ENCODE measurements at places on chromosomes 5 and 9.
A peak's percentile ranks its signal among the peaks of the same experiment; 100 is the strongest.

DNA sequence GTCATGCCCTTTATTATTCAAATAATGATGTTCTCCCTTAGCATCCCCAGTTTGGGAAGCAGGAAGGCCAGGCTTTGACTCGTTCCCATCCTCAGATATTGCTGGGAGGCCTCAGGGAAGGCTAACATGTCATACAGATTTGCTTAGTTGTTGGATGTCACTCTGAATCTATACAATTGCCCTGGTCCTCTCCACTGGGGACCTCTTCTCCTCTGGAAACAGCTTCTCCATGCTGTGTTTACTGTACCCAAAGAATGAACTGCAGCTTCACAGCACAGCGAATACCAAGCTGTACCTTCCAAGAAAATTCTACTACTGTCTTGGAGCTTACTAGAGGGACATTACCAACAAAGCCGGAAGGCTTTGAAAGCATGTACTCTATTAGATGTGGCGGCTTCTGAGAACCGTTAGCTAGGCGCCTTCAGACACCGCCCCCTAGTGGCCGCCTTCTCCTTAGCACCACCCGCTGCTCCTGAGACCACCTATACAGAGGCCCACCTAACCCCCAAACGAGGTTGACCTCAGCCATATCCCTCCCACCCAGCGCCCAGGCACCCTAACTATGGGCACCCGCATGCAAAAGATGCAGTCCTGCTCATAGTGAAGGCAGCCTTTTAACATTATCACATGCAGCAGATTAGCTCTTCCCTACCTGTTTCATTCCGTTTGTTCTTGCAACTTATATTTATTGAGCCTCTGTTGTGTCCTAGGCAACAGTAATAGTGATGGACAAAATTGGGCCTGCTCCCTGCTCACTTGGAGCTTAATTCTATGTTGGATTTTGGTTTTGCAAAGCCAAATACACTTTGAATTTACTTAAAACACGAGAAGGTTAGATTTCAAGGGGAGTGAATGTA is 34.9 kb upstream of the FOXI1 start:
- peak; percentile 53 for DNase-seq

GRCh38 chr5:83665631-83666030 is 55.0 kb downstream of the HAPLN1 start:
- DNase-seq = no peak

DNA sequence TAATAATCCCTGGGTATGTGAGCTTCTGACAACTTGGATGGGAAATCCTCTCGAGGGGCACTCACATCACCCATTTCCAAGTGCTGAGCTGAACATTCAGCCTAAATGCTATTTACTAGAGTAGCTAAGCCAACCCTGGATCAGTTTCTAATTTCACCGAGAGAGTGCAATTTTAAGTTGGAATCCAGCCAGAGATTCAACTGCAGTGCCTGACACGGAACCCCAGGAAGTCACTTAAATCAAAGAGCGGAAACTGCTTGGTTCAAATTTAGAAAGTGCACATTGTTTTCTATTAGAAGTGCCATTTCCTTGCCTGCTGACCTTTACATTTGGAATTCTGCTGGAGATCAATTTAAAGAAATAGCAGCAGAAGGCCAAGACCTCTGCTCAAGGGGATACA is 8.8 kb downstream of the SPRY4 start:
- DNase-seq = peak; percentile 57

DNA sequence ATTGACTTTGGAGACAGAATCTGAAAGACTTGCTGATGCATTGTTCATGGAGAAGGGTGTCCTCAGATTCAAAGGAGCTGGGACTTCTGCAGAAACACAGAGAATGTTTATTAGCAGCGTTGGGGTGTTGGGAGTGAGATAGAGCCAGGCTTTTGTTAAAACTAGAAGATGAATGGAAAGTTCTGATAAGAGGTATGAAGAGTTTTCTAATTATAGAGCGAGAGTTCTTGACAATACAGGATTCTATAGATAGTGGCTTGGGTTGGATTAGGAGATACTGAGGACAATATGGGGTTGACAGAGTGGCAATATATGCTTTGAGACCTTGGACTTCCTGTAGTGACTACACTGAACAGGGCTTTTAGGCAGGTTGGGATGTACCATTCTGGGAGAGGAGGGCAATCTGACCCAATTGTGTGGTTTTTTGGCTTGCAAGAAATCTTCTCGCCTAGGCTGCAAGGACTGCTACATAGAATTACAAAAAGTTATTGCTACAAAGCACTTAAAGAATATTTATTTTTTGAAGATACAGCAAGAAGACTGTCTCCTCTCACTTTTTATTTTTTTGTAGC is 83.1 kb downstream of the FER start:
- no peak for DNase-seq

DNA sequence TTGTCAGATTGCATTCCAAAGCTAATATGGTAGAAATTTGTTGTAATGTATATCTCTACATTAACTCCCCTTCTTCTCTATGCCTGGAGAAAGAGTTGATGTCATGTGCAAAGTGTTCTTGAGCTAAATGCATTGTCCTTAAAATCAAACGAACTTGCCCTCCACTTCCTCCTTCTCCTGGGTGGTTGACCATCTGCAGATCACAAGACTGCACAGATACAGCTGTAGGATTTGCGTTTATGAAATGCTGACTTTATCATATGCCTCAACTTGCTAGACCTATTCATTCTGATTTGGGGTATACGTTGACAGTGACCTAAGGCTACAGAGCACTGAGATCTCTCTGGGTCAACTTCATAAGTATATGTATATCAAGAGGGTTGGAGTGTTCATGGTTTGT is 8.3 kb downstream of the TRIM32 start:
- no peak for DNase-seq

- DNase-seq = no peak
Measured at GRCh38 chr5:150573867-150574817, 66.2 kb downstream of the NDST1 start.

DNA sequence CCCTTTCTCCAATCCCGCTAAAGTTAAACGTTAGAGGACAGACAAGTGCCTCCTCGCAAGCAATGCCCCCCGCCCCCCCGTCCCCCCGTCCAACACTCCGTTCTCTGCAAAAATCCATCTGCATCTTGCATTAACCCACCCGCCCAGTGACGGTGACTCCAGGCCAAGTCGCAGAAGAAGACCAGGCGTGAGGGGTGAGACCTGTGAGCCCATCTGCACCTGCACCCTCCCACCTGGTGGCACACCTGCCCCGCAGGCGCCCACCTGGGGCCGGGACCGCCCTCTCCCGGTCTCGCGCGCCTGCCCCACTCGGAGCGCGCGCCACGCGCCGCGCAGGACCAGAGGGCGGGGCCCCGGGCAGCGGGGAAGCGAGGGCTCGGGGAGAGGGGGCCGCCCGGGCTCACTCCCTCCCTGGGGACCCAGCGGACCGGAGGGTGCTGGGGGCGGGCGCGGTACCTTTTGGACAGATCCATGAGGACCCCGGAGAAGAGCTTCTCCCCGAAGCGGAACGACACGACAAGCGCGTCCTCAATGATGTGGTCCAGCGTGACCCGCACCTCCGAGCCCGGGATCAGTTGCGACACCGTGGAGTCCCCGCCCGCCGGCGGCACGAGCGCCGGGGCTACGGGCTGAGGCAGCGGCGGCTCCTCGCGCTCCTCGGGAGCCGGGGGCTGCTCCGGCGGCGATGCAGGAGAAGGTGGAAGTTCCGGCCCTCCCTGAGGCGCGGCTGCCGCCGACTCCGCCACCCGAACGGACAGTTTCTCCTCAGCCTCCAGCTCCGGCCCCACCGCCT is 705 bp downstream of the PWWP2A start:
- no peak for DNase-seq

DNA sequence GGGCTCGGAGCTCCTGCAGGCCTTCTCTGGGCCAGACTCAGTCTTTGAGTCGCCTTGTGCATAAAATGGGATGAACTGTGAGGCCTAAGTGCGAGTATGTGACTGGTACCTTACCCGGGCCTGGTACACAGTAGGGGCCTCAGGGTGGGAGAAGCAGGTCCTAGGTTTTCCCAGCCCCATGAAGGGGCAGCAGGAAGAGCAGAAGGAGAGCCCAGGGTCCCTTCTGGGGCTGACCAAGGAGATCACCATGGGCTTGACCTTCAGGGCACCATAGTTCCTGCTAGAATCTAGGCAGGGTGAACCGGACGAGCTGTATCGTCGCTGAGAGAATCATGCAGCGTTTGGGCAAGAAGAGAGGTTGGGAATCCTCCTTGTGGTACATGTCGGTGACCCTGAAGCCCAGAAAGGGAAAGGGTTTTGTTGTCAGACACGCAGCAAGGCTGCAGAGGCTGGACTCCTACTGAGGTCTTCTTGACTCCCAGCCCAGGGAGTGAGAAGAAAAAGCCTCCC is 373 bp upstream of the PHYKPL start:
- no peak for DNase-seq

GRCh38 chr9:92160786-92161185 is 45.6 kb upstream of the SPTLC1 start:
- no peak for DNase-seq

- no peak for DNase-seq
Measured at GRCh38 chr9:21872696-21873095, 70.3 kb downstream of the MTAP start.

DNA sequence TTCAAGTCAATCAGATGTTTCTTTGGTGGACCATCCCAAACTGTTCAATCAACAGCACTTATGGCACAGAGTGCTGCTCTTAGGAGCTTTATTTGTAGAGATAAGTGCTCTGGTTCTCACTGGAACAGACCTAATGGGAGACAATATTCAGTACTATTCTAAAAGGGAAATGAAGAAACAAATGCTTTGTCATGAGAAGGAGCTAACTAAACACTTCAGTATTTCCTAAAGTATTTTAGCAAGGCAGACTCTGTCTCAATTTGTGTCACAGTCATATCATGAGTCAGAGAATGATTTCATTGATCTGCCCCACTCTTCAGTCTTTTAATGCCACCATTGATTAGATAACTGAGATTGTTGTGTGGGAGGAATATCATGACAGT is 175.3 kb downstream of the SLF1 start:
- DNase-seq = no peak
